Cerebellum (tissue), 4 donors: ENCODE measurements at places on chromosomes 3 and 15. TPM values are rescaled to one million over a fixed set of nuclear protein-coding genes. Genes with fewer than 3 reads are reported as not detected.

The ADAMTS7 gene
- total RNA-seq, result 25.9 TPM

The TIMP4 gene
- 17.6 TPM for total RNA-seq

The SLMAP gene
- 70.3 TPM for total RNA-seq

The CYP11A1 gene
- 0.54 TPM for total RNA-seq

The MORC1 gene
- 0.36 TPM for total RNA-seq

The SNURF gene
- 100 TPM for total RNA-seq

DNA sequence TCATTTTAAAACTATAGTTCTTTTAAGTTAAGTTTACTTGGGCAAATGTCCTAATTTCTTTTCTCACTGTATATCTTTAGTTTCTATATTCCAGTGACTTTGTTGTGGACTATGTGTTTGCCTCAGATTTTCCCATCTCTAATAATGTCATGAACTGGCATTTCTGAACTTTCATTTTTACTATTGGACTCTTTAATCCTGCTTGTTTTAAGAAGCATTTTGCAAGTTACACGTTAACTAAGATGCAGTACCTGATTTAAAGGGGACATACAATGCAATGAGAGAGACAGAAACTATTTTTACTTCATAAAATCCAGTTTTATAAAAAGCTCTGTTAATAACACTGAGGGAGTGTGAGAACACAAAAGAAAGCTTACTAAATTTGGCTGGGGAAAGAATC, 58.6 kb upstream of the PHLDB2 start:
- no peak for DNase-seq

- peak; percentile 78 for DNase-seq
These were observed 103.0 kb upstream of the VEPH1 start for GRCh38 chr3:157606011-157606851.

GRCh38 chr3:97765336-97765735, 778 bp downstream of the ARL6 start:
- DNase-seq, result no peak

DNA sequence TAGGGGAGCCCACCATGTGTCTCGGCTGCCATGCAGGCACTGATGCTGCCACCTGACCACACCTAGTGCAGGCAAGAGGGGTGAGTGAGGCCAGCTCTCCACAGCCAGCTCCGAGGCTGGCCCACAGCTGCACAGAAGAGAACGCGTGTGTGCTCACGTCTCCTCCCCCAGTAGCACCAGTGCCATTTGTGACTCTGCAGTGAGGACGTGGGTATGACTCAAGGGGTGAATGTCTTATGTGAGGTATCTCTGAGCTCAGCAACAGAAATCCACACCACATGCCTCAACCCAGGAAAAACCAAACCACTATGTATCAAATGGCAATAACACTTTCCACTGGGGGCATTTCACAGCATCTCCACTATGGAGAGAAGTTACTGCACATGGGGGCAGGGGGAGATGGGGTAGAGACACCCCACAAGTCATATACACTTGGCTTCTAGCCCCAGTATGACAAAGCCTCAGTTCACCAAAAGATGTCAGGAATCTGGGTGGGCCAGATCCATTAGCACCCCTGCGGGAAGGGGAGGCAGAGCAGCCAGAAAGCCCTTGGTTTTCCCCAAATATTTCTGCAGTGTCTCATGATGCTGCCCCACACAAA, 87.6 kb downstream of the LRIG1 start:
- DNase-seq, result no peak

DNA sequence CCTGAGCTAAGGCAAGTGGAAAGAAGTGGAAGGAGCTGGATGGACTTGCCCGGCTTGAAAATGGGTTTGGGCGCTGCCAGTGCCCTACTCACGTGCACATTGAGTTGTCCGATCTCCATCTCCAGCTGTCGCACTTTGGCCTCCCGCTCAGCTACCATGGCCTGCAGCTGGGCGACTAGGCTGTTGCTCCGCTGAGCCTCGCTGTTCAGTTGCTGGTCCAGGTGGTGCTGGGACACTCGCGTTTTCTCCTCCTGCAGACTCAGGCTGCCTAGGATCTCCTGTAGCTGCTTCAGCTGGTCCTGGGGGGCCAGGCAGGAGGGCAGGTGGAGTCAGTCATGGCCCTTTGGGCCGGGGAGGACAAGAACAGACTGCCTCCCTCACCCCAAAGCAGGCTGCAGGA, 33.0 kb upstream of the HHATL start:
- DNase-seq, result no peak

- DNase-seq, result no peak
These were observed 9.3 kb upstream of the SRP14 start for GRCh38 chr15:40048211-40048792.

DNA sequence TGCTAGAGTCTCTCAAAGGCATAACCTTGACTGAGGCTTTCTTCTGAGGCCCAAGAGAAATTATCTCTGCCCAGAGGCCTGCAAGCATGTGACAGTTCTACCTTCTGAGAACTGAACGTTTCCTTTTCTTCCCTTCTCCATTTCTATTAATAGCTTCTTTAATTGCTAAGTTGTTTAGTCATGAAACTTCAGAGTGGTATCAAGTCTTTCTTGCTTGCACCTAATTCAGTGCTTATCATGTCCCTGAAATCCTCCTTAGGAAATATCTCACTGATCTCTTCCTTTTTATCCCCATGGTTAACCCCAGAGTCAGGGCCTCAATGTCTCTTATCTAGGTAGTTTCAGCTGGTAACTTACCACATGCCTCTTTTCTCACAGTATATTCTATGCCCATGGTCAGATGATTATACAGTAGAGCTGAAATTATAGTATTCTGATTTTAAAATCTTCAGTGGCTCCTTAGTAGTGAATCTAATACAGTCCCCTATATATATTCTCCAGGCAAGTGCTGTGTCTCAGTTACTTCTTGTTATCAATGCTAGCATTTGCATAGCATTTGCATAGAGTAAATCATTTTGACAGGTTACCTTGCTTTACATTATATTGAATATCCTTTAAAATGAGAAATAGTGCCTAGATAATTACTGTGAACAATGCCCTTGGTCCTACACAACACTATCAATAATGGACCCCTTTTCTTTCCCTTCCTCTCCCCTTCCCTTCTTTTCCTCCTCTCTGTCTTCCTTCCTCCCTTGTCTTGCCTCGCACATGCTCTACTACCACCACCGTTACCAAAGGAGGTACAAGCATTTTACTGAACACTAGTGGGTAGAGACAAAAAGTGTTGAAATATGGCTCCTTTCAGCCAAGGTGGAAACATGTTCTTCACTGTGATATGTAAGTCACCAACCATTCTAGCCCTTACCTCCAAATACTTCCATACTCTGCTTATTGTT, 33.0 kb downstream of the KBTBD8 start:
- DNase-seq, result no peak

DNA sequence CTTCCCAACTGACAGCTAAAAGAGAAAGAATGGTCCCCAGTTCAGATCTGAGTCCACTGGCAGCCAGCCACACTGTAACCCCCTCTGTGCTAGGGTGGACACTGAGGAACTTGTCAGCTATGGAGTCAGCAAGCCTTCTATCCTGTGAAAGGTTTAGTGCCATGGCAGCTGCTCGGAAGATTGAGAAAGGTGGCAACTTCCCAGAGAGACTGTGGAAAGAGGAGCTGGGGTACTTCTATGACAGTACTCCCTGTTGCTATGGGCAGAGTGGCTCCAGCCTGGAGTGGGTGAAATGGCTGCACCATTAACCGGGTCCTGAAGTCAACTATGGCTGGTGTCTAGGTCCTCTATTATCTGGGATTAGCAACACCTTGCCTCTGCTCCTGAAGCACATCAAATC, 447.2 kb downstream of the EPHB1 start:
- DNase-seq, result no peak

- DNase-seq, result peak; percentile 20
These were observed 61.4 kb downstream of the SMAD6 start for GRCh38 chr15:66763186-66764071.

DNA sequence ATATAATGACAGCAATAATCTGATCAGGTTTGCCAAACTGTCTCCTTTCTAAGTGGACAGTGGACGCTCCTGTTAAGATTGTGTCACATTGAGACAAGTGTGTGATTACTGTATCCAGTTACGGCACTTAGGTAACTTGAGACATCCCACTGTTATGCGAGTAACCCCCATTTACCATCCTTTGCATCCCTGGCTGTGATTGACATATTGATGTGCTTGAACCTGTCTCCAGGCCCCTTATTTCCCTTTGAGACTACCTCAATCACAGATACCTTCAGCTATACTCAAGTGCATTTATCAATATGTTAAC, 785.2 kb downstream of the NR2F2 start:
- no peak for DNase-seq

- DNase-seq, result no peak
These were observed 508.3 kb downstream of the TUSC7 start for GRCh38 chr3:117217760-117218316.

- DNase-seq, result no peak
These were observed 25.0 kb upstream of the C3orf52 start for GRCh38 chr3:112061152-112061551.

GRCh38 chr15:67110361-67110781, 45.0 kb downstream of the SMAD3 start:
- DNase-seq, result no peak

- DNase-seq, result no peak
These were observed 42.9 kb downstream of the PCSK6 start for GRCh38 chr15:101446518-101447167.

DNA sequence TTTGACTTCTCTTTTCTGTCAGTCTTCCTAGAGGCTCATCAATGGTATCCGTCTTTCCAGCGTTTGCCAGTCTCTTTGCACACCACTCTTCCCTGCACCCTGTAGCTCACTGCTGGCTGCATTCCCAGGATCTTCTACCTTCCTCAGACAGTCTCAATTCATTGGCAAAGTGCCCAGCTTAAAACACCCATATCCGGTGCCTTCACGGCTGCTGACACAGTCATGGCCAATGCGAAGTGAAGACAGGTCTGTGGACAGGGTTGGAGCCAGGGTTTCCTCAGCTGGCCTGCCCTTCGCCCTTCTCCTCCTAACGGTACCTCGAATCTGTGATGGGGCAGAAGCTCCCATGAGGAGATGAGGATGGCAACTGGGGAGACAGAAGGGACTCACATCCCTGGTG, 36.1 kb downstream of the PTH1R start:
- no peak for DNase-seq

DNA sequence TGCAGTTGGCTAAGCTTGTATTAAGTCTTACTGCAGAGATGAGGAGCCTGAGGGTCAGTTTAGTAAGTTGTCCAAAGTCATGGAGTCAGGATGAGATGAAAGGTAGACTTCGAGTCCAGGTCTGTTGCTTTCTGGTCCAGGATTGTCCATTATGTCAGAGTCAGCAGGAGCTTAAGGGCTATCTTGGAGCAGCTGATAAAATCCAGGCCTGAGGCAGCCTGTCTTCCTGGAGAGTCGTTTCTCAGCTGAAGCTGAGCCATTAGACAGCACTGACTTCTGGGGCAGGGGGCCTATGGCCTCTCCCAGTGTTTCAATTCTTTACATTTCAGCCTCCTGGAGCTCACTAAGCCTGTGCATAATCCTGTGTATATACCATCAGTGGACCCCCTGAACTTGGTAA, 219.5 kb upstream of the GAP43 start:
- DNase-seq, result no peak

DNA sequence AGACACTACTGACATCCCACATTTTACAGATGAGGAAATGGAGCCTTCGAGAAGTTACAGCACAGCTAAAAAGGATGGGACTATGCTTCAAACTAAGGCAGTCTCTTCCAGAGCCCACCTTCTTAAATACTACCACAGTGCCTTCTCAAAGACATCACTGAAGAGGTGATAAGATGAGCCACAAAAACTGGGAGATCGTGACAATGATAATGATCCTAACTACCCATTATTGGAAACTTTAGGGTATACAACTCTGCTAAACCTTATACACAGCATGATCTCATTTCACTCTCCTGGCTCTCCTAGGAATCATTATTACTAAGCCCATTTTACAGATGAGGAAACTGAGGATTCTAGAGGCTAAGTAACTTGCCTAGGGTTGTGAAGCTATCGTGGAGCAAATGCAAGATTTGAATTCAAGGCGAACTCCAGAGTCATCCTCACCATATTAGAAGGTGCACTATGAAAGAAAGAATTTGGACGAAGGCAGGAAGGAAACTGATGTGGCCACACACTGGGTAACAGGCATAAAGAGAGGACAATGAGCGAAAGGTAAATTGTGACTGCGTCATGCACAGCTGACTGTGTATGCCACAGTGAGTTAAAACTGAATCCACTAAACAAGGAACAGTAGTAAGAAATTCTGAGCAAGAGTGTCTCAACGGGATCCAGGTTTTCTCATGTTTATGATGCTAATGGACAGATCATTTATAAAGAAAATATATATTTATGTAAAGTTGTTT, 55.4 kb downstream of the SUCLG2 start:
- no peak for DNase-seq

- no peak for DNase-seq
These were observed 17.7 kb downstream of the POC1A start for GRCh38 chr3:52136513-52136912.

DNA sequence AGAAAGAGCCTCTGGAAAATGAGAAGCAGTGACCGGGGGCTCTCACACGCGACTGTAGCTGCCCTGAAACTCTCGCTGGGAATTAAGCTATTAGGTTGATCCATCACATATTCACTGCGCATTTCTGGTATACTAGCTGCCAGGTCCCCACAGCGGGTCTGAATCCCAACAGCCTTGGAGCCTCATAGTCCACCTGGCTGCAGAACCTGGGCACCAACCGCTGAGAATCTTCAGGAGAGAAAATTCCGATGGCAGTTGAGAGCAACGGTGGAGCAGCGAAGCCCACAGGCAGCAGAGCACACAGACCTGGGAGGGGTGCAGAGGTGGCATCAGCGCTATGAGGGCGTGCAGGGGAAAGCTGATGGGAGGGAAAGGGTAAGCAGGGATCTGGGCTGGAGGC, 75.1 kb downstream of the FAM174B start:
- no peak for DNase-seq

- DNase-seq, result no peak
These were observed 38.3 kb downstream of the PDE8A start for GRCh38 chr15:85019815-85020590.

- DNase-seq, result peak; percentile 18
These were observed 101.2 kb upstream of the MEX3B start for GRCh38 chr15:82146990-82147461.

- no peak for DNase-seq
These were observed 38.8 kb upstream of the PLXND1 start for GRCh38 chr3:129645286-129645685.

DNA sequence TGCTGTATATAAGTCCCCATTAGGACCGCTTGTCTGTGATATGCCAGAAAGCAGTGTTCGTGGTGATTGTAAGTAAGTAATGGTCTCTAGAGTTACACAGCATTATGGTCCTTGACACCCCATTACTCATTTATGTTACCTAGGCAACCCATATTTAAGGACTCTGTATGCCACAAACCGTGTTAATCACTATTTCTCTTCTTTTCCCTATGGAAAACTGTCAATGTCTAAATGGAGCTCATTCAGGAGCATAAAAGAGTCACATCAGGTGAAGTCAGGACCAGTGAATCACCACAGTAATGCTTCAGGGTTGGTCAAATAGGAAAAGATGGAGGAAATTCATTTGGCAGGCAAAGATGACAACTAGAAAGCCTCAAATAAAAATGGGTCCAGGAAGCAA, 146.6 kb upstream of the PEX5L start:
- DNase-seq, result no peak

DNA sequence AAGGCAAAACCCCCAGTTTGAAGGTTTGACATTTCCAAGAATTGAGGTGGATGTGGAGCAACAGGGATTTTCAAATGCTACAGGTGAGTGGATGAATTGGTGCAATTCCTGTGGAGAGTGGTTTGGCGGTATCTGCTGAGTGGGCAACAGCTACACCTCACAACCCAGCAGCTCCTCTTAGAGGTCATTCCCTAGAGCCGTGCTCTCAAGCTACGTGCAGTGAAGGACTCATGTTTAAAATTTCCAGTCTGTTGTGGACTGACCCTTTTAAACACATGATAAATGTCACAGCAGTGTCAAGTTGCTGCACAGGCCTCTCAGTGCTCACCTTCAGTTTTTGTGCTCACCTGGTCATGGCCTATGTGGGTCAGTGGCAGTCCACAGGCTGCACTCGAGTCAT, 9.5 kb downstream of the C3orf20 start:
- no peak for DNase-seq
